SJSA1 (cell line): ENCODE measurements at places on chromosomes 1 and 21. TPM values are rescaled to one million over a fixed set of nuclear protein-coding genes. Genes with fewer than 3 reads are reported as not detected.

FAM131C gene
- 0.11 TPM in 1 of 2 replicates, not detected in the other for total RNA-seq

ANKRD35 gene
- not detected in 2 replicates for total RNA-seq

GABPA gene
- 19.7 and 28.8 TPM in 2 replicates for total RNA-seq

NBPF4 gene
- total RNA-seq, result not detected in 2 replicates

RGSL1 gene
- not detected in 2 replicates for total RNA-seq

GPR161 gene
- 9.6 and 9.8 TPM in 2 replicates for total RNA-seq

GJA9 gene
- total RNA-seq, result not detected in 2 replicates

SYCP1 gene
- total RNA-seq, result not detected in 2 replicates

ERVH48-1 gene
- total RNA-seq, result not detected in 2 replicates
